ENCODE measurements at places on chromosomes 4 and X.

GRCh38 chr4:27024805-27025204 is 164.2 kb downstream of the STIM2 start:
- DNase-seq = no peak

DNA sequence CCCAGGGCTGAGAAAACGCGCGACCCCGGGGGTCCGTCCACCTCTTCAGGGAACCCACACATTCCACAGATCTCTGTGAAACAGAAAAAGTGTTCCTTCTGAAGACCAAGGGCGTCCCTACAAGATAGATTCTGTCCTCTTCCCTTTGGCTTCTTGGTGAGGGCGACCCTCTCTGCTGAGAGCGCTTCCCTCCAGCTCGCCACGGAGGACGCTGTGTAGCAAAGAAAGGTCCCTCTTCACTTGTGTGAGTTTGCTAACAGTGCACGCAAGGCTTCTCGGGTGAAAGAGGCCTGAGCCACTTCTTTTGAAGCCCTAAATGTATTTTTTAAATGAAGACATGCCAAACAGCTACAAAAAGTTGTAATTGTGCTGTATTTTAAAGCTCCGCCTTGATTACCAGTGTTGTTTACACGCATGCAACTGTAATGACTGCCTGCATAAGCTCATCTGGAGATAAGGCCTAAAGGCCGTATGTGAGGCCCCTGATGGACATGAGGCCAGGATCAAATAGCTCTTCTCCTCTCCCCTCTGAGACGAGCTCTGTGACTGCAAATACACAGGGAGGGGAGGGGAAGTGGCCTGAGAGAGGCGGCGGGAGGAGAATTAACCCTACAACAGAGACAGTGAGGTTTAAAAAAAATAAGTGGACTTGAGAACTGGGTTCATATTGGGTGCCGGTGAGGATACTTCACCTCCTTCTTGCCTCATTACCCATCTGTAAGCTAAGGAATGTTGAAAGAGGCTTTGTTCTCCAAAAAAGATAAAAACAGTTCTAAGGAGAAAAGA is 95.5 kb downstream of the SOWAHB start:
- DNase-seq = peak; percentile 50

- peak; percentile 12 for DNase-seq
Measured at GRCh38 chrX:38864165-38864564, 62.9 kb downstream of the MID1IP1 start.

DNA sequence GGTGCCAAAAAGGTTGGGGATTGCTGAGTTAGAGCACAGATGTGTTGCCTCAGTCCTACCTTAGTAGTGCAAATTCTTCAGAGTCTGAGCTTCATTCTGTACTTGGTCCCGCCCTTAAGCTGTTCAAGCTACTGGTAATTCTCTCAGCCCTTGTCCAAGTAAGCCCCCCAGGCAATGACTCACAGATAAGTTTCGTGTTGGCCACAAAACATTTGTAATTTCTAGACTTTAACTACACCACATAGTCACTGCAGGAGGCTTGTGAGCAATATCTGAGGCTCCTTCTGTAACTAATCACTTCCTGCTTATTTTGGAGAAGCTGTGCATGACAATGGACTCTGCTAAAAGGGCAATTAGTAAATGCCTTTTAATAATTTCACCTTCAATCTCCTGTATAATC is 1420.5 kb downstream of the PCDH7 start:
- no peak for DNase-seq

GRCh38 chr4:101262683-101263082 is 84.6 kb downstream of the PPP3CA start:
- DNase-seq = no peak

GRCh38 chr4:122746485-122746965 is 14.0 kb downstream of the BBS12 start:
- peak; percentile 52 for DNase-seq

GRCh38 chr4:4864443-4864939 is 5.0 kb downstream of the MSX1 start:
- DNase-seq = no peak
